CD4-positive, CD25-positive, alpha-beta regulatory T cell (primary cell): ENCODE measurements at places on chromosomes 4 and X. TPM values are rescaled to one million over a fixed set of nuclear protein-coding genes. Genes with fewer than 3 reads are reported as not detected.
A peak's percentile ranks its signal among the peaks of the same experiment; 100 is the strongest.

GRCh38 chrX:130165181-130165702 lies 399 bp downstream of the AIFM1 start:
- no peak for DNase-seq

Gene RADX
- 12.4 TPM for total RNA-seq

Gene STARD8
- 0.57 TPM for total RNA-seq

Gene TMEM271
- not detected for total RNA-seq

Gene FAM47A
- total RNA-seq = not detected

DNA sequence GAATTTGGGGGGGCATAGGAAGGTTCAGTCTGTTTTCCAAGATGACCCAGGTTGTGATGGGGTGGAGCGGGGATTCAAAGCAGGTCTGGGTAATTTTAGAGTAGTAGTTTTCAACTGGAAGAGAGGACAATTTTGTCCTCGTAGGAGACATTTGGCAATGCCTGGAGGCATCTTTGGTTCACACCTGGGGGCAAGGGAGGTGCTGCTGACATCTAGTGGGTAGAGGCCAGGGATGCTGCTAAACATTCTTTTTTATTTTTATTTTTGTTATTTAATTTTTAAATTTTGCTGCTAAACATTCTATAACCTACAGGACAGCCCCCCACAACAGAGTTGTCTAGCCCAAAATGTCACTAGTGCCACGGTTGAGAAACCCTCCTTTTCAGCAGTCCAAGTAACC lies 1.9 kb downstream of the RAB9A start:
- no peak for DNase-seq

- DNase-seq = no peak
Measured at GRCh38 chr4:161336016-161336530, 827.7 kb downstream of the FSTL5 start.

Gene MGARP
- 0.49 TPM for total RNA-seq

DNA sequence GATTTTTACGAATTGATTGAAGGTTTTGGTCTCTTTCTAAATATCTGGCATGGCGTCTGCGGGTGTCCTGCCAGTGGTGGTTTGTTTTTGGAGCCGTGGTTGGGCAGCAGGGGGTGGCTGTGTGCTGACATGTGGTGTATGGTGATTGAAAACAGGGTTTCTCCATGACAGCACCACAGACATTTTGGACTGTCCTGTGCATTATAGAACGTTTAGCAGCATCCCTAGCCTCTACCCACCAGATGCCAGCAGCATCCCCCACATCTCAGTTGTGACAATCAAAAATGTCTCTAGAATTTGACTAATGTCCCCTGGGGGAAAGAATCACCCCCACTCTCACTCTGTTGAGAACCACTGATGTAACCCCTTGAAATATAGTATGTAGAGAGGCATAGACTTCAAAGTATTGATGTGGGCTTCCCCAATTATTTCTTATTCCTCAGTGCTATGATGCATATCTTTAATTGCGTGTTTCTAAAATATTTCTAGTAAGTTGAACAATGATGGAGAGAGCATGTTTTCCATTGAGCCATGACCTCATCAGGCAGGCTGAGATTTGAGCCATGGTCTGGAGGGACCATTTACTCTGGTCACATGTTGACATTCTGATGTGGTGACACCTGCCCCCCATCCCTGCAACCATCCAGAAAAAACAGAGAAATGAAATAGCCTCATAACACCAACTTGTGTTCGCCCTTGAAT lies 77.4 kb upstream of the MID1 start:
- no peak for DNase-seq

DNA sequence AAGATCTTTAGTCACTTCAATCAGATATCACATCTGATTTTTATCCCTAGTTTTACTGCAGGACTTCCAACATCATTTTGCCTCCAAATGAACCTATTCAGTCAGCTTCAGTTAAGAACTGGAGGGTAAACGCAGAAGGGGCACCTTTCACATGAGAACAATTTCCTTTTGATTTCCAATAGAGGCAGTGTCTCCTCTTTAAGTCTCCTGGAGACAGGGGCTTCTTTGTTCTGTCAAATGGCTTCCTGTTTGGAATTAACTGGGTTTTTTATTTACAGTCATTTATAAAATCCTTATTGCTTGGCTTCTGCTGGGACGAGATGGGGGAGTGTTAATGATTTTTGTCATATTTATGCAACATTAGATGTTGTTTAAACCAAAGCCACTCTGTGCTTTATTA lies 164.0 kb downstream of the STK32B start:
- DNase-seq = no peak

Gene EXOSC9
- total RNA-seq = 59.4 TPM

DNA sequence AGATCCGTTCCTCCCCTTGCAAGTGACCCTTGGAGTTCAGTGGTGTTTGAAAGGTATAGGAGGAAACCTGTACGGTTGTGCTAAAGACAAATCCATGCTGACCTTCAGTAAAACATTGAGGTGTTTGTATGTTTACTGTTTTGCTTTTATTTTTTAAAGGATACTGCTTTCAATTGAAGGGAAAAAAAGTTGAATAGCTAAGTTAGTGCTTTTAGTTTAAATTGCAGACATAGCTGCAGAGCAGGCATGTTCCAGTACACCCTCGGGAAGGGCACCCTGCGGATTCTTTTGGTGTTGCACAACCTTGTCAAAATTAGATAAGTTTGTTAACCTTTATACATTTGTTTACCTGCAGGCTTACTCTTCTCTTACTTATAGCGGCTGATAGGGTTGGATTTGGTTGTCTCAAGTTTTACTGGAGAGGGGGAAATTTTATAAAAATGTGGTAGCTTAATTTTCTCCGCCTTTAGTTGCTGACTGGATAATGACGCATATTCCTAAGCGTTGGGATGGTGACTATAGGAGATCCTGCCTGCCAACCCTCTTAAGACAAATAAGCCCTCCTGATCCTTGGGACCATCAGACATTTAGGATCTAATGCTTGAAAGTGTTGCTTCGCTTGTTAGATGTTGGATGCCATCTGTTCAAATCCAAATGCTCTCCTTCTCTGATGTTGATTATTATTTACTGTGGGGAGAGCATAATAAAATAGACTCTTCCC lies 2.0 kb downstream of the RAPGEF2 start:
- no peak for DNase-seq

GRCh38 chr4:137627739-137628460 lies 95.6 kb upstream of the PCDH18 start:
- no peak for DNase-seq

Gene XAGE1B
- total RNA-seq = not detected

DNA sequence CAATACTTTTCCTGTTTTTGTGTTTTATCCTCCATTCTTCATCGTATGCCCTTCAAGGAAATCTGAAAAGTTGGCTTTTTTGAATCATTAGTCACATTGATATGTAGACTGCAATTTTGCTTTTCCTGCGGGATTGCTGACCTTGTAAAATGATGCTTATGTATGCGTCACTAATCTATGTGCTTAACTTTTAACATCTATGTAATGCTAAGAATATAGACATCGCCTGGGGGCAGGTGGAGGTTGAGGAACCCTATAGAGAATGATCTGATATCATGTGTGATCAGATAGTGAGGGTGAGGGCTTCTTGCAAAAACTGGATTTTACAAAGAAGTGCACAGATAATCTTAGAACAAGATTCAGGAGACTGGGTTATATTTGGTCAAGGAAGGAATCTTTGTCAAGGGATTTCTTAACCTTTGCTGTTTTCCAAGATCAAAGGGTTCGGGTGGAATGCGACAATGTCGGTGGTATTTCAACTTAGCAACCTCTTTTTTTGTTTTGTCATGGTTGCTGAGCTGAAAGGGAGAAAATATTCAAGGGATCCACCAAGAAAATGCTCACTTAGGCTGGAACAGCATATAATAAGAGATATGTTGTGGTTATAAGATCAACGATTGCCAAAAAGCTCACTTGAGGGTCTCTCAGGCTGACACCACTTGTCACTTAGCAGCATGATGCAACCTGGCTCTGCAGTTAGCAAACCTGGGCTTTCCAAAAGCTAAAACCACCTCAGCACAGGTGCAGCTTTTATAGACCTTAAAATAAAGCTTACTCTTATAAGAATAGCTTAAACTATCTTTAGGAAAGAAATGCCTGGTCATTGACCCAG lies 70.6 kb upstream of the PUDP start:
- no peak for DNase-seq

GRCh38 chr4:146661367-146661766 lies 22.7 kb downstream of the POU4F2 start:
- no peak for DNase-seq

GRCh38 chrX:24396236-24396930 lies 35.9 kb downstream of the SUPT20HL1 start:
- no peak for DNase-seq

GRCh38 chr4:673349-674091 lies 556 bp downstream of the ATP5ME start:
- no peak for DNase-seq

GRCh38 chr4:3525532-3526430 lies 6.4 kb downstream of the LRPAP1 start:
- DNase-seq = no peak

DNA sequence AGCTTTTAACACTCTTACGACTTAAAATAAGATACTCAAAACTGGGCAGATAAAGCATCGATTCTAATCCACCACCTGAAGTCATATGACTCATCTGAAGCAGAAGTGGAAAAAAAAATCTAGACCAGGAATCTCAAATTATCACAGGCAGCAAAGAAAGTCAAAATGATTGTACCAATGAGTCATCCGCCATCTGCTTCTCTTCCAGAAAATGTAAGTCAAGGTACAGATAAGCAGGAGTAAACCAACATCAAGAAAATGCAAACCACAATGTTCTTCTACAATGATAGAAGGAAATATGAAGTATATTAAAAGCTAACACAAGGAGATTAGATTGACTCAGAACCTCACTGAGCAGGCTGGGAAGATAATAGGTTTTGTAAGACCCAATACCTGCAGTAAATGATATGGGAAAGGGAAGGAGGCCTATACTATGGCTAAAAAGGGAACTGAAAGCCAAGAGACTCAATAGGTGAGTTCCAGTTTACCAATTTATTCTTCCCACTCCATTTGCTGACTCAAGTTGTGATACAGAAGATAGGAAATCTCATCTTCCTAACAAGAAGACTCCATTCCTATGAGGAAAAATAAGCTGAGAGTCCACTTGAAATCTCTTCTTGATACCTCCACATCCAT lies 88.4 kb upstream of the TET2 start:
- no peak for DNase-seq

Gene UCP1
- total RNA-seq = not detected

GRCh38 chrX:13014111-13015096 lies 30.0 kb downstream of the FAM9C start:
- no peak for DNase-seq

DNA sequence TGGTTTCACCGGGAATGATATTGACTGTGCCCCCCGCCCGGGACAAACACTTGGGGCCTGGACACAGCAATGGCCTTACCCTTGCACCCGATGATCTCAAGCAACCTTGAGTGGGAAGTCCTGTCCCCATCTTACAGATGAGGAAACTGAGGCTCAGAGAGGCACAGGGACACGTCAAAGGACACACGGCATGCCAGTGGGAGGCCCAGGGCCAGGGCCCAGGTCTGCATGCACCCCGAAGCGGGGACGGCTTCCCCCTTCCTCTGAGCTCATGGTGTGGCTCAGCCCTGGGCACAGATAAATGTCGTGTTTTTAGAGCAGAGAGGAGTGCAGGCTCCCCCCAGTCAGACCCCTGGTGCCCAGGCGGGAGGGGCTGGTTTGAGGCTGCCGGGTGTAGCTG lies 33.9 kb upstream of the HTRA3 start:
- no peak for DNase-seq

- no peak for DNase-seq
Measured at GRCh38 chr4:53049528-53049927, 187.4 kb downstream of the RASL11B start.

Gene MAGEA3
- total RNA-seq = not detected

- no peak for DNase-seq
Measured at GRCh38 chrX:109716431-109717028, 16.5 kb downstream of the ACSL4 start.

- peak; percentile 68 for DNase-seq
Measured at GRCh38 chr4:3436798-3437581, 4.8 kb upstream of the HGFAC start.

Gene MTMR1
- total RNA-seq = 61.1 TPM

DNA sequence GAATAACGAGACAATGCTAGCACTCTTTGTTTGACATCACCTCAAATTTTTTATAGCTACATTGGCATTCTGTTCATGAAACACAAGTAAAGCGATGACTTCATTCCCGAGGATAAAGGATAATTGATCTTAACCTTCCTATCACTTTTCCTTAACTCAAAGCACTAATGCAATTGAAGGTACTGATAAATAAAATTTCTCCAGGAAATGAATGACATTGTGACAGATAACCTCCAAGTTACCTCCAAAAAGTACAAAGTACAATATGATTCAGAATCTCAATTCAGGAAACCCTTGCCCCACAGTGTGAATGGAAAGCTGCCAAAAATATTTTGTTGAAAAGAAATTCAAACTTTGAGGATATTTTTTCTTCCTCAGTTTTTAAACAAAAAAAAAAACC lies 1.8 kb downstream of the PRSS12 start:
- DNase-seq = no peak

Gene MAGEB17
- not detected for total RNA-seq

Gene HAND2
- total RNA-seq = not detected

GRCh38 chrX:39996536-39996935 lies 101.2 kb downstream of the BCOR start:
- DNase-seq = no peak

Gene TLR6
- 2.2 TPM for total RNA-seq

Gene ATP8A1
- total RNA-seq = 49.9 TPM

- no peak for DNase-seq
Measured at GRCh38 chrX:74449322-74449936, 28.1 kb downstream of the SLC16A2 start.

- no peak for DNase-seq
Measured at GRCh38 chr4:134024251-134024650, 177.3 kb downstream of the PABPC4L start.

Gene DAPP1
- total RNA-seq = 29.8 TPM

GRCh38 chr4:1327526-1328266 lies 19.3 kb upstream of the UVSSA start:
- no peak for DNase-seq
